Thoracic aorta (tissue), 2 donors: ENCODE measurements at places on chromosomes 4 and X. TPM values are rescaled to one million over a fixed set of nuclear protein-coding genes. Genes with fewer than 3 reads are reported as not detected.
A peak's percentile ranks its signal among the peaks of the same experiment; 100 is the strongest.

UNC5C gene
- 10.0 TPM for total RNA-seq

TRIM61 gene
- total RNA-seq, result 0.95 TPM

GRCh38 chrX:108235986-108236385 is 144.4 kb downstream of the ATG4A start:
- no peak overlapping the region for H3K27ac ChIP-seq
- no peaks in the 10 kb centered on the region for H3K27me3 ChIP-seq
- no peaks in the 10 kb centered on the region for H3K36me3 ChIP-seq
- H3K4me3 ChIP-seq, result no peak overlapping the region

- H3K27me3 ChIP-seq, result no peaks in the 10 kb centered on the region
- no peaks in the 10 kb centered on the region for H3K4me1 ChIP-seq
- no peak for DNase-seq
- H3K4me3 ChIP-seq, result peak overlapping the region; percentile 76
- no peak overlapping the region for H3K27ac ChIP-seq
- no peaks in the 10 kb centered on the region for H3K36me3 ChIP-seq
Measured at GRCh38 chrX:66163447-66163846, 600 bp upstream of the HEPH start.

DNA sequence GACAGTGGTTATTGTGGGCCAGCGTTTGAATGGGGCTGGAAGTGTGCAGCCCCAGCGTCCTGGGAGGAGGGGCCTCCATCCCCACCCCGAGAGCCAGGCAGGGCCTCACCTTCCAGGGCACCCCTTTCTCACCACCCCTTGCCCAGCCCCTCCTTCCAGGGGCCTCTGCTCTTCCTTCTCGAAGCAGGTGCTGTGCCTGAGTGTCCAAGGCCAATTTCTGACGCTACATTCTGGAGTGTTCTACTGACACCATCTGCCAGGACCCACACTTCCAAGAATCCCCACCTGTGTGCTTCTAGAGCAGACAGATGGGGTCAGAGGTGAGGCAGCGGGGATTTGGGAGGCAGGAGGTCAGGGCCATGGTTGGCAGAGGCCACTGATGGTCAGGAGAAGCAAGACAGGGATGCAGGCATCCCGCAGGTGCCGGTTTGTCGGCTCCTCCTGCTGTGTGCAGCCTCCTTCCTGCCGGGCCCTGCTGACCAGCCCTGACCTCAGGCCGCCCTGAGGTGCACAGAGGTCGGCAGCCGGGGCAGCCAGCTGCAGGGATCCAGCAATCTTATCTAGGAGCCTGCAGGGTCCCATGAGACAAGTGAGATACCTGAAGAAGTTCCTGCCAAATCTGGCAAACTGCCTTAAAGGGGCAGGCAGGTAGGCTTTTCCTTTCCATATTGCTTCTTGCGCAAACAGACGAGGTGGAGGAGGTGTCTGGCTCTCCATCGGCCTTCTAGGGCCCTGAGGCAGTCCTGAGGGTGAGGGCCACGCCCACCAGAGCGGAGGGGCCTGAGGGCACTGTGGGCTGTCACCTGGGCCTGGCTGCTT is 18.8 kb downstream of the MSANTD1 start:
- DNase-seq, result no peak
- H3K4me3 ChIP-seq, result no peak overlapping the region
- no peaks in the 10 kb centered on the region for H3K27me3 ChIP-seq
- H3K27ac ChIP-seq, result no peak overlapping the region

DNA sequence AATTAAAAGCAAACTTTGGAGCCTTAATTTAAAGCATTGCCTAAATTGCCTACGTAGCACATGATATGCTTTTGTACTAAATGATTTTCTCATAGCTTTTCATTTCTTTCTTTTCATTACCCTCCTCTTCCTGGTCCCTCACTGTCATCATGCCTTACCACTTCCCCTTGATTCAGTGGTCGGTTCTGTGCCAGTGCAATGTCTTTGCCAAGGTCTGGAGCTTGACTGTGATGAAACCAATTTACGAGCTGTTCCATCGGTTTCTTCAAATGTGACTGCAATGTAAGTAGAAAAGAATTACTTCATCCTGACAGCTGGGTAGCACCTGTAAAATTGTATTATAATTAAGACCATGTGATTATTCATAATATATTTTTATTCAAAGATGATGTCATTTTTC is 72.5 kb downstream of the C4orf46 start:
- H3K27me3 ChIP-seq, result no peaks in the 10 kb centered on the region
- no peaks in the 10 kb centered on the region for H3K4me1 ChIP-seq
- H3K36me3 ChIP-seq, result no peaks in the 10 kb centered on the region
- H3K27ac ChIP-seq, result no peak overlapping the region

DNA sequence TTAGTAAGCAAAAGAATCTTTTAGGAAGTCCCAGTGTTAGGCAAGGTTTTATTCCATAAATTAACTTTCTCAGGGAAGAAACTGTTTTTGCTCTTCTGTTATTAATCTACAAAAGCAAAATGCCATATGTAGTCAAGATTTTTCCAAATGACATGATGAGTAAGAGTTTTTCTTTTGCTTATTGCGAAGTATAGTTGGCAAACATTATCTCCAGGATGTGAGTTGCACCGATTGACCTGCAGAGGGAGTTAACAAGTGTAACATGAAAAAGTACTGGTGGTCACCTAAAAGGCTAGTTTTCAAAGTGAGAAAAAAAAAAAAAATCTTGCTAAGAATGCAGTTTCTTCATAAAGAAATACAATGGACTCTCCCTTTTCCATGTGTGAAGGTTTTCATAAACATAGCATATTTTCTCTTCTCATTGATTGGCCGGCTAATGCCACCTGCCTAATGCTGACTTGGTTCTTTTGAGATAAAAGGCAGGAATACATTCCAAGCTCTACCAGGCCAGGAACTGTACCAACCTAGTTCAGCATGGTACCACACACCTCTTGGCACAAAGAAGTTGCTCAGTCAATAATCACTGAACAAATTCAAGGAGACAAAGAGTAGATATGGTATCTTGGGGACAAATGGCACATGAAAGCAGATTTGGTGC is 100.2 kb downstream of the LNX1 start:
- no peak overlapping the region for H3K4me3 ChIP-seq
- no peaks in the 10 kb centered on the region for H3K36me3 ChIP-seq
- H3K27me3 ChIP-seq, result no peaks in the 10 kb centered on the region
- H3K4me1 ChIP-seq, result peaks cover 4% of the 10 kb centered on the region
- no peak for DNase-seq

GRCh38 chr4:99052902-99053301 is 35.7 kb downstream of the ADH5 start:
- no peak for DNase-seq
- peaks cover 7% of the 10 kb centered on the region for H3K36me3 ChIP-seq
- no peak overlapping the region for H3K27ac ChIP-seq
- H3K4me3 ChIP-seq, result no peak overlapping the region
- no peaks in the 10 kb centered on the region for H3K27me3 ChIP-seq

DNA sequence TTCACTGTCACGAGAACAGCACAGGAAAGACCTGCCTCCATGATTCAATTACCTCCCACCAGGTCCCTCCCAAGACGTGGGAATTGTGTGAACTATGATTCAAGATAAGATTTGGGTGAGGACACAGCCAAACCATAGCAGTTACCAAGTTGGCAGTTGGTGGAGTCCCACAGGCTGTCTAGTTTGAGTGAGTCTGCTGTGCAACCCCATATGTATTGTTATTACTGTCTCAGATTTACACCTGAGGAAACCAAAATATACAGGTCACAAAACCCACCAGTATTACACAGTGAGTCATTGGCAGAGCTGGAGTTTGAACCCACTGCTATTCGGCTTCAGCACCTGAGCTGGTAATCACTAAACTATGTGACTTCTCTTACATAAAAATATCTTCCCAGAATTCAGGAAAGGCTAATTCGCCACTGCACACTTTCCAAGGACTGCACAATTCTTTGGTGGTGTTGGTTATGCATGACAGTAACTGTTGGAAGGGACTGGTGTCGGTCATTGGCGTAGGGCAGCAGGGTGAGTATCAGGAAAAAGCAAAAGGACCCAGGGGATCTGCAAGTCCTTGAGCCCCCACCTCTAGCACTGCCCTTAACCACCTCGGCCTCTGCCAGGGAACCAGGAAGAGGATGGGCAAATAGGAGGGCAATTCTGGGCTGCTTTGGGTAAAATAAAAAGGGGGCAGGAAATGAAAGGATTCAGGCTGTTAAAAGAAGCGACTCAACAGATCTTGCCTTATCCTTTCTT is 110.1 kb downstream of the USP46 start:
- H3K27me3 ChIP-seq, result no peaks in the 10 kb centered on the region
- DNase-seq, result no peak

GRCh38 chr4:159152181-159152580 is 49.3 kb downstream of the RAPGEF2 start:
- no peaks in the 10 kb centered on the region for H3K36me3 ChIP-seq
- no peak overlapping the region for H3K4me3 ChIP-seq
- no peak for DNase-seq
- H3K27me3 ChIP-seq, result no peaks in the 10 kb centered on the region
- H3K27ac ChIP-seq, result no peak overlapping the region

DNA sequence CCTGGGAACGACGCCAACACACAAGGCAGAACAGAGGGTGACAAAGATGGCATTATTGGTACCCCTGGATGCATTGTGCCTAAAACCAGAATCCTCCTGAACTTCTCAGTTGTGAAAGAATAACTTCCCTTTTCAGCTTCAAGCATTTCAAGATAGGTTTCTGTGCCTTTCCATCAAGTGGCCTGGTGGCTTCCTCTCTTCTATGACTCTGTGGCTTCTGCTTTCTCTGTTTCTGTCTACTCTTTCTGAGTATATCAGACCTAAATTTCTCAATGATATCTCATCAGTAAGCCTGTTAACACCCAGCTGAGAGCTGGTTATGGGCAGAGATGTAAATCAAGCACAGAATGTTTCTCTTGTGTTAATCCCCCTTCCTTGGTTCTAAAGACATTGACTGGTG is 21.4 kb upstream of the FAM9B start:
- H3K27me3 ChIP-seq, result no peaks in the 10 kb centered on the region
- DNase-seq, result no peak
- H3K27ac ChIP-seq, result no peak overlapping the region
- no peak overlapping the region for H3K4me3 ChIP-seq
- no peaks in the 10 kb centered on the region for H3K36me3 ChIP-seq

- no peak overlapping the region for H3K4me3 ChIP-seq
- H3K27ac ChIP-seq, result no peak overlapping the region
- no peak for DNase-seq
- no peaks in the 10 kb centered on the region for H3K36me3 ChIP-seq
- H3K4me1 ChIP-seq, result no peaks in the 10 kb centered on the region
Measured at GRCh38 chr4:40003986-40004385, 26.3 kb upstream of the PDS5A start.

DNA sequence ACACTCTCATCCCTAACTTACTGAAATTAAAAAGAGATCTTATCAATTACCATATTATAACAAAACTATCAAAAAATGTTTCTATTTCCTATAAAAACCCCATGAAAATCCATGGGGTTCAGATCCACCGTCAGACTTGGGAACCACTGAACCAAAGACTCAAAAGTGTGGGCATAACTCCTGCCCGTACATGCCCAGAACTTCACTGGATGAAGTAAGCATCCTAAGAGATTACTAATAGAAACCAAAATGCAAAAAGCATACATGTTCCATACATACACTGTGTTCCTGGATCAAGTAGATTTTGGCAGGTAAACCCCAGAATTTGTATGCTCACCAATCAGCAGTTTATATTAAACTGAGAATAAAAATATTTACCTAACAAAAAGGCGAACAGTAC is 66.1 kb downstream of the PRSS12 start:
- H3K36me3 ChIP-seq, result no peaks in the 10 kb centered on the region
- no peak overlapping the region for H3K4me3 ChIP-seq
- no peaks in the 10 kb centered on the region for H3K4me1 ChIP-seq
- no peak overlapping the region for H3K27ac ChIP-seq

- no peaks in the 10 kb centered on the region for H3K4me1 ChIP-seq
- H3K27me3 ChIP-seq, result no peaks in the 10 kb centered on the region
- H3K27ac ChIP-seq, result no peak overlapping the region
- DNase-seq, result no peak
- H3K36me3 ChIP-seq, result no peaks in the 10 kb centered on the region
Measured at GRCh38 chr4:105014234-105014633, 132.4 kb upstream of the TET2 start.

DNA sequence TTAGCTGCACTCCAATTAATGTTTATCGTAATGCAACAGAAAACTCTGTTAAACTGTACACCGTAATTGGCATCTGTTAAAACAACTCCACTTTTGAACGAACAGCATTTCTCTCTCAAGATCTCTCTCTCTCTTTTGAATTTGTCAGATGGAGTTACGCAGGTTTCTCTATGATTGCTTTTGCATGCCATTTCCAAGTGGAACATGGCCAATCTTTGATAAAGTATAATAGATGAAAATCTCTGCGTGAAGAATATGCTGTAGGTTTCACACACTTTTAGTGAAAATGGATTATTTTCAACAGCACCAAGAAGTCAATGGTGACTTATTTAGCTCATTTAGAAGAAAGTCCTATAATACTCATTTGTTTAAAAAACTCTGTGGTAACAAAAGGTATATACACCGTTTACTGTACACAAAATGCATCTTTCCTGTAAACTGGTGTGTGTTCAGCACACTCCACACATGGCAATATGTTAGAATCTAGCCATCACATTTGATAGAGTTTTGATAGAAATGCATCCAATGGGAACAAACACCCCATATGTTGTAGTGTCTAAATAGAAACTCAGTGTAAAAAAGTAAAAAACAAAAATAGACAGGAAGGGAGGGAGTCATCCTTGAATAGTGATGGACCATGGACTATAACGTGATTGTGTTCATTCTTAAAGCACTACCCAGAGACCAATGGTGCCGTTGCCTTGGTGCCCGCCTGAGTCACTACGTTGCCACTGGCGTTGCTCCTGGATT is 5.8 kb upstream of the FGFBP2 start:
- no peak for DNase-seq
- no peak overlapping the region for H3K27ac ChIP-seq
- H3K36me3 ChIP-seq, result no peaks in the 10 kb centered on the region
- no peak overlapping the region for H3K4me3 ChIP-seq
- no peaks in the 10 kb centered on the region for H3K4me1 ChIP-seq
- no peaks in the 10 kb centered on the region for H3K27me3 ChIP-seq

DNA sequence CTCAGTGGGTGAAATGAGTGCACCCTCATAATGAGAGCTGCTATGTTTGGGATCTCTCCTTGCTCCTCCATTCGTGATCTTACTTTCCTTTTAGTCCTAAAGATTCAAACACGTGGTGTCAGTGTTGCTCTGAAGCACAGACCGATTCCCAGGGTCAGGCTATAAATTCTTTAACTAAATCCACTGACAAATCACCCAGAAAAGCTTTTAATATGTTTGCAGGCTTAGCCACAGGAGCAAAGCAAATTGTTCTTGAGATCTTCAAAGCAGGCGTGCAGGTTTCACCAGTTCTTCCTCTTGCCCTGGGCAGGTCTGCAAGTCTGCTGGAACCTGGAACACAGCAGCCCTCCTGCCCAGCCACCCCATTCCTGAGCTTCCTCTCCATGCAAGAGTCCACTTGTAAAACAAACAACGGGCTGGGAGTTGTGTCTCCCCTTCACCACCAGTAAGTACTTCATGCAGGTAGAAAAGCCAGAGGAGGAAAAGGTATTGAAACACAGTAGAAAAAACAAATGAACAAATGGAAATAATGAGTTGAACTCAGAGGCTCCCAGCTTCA is 70.1 kb upstream of the ENPP6 start:
- no peak overlapping the region for H3K4me3 ChIP-seq
- H3K27ac ChIP-seq, result no peak overlapping the region
- no peaks in the 10 kb centered on the region for H3K4me1 ChIP-seq
- H3K36me3 ChIP-seq, result no peaks in the 10 kb centered on the region

GRCh38 chr4:21757248-21757647 is 191.3 kb downstream of the KCNIP4 start:
- H3K27ac ChIP-seq, result no peak overlapping the region
- no peaks in the 10 kb centered on the region for H3K27me3 ChIP-seq
- no peak for DNase-seq

GRCh38 chrX:70030301-70030767 is 19.4 kb downstream of the AWAT2 start:
- no peak for DNase-seq
- no peaks in the 10 kb centered on the region for H3K36me3 ChIP-seq
- H3K27me3 ChIP-seq, result no peaks in the 10 kb centered on the region
- H3K4me3 ChIP-seq, result no peak overlapping the region
- no peak overlapping the region for H3K27ac ChIP-seq
